RPMI8226 (cell line): ENCODE measurements at places on chromosomes 5 and 9.

DNA sequence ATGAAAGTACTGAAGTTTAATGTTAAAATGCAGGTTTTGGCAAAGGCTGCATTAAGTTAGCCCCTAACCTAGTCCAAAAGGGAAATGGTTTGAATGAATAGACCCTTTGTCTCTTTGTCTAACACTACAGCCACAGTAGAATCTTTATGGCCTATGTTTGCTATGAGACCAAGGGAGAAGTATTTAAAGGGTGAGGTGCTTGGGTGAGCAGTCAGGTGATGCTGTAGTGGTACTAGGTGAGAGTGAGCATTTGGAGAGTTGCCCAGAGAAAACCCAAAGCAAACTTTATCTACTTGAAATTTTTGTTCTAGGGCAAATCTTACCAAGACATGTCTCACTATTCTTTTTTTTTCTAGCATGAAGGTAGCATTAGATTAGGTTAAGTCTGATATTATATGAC, 1961.4 kb upstream of the WWC1 start:
- no peak for DNase-seq

DNA sequence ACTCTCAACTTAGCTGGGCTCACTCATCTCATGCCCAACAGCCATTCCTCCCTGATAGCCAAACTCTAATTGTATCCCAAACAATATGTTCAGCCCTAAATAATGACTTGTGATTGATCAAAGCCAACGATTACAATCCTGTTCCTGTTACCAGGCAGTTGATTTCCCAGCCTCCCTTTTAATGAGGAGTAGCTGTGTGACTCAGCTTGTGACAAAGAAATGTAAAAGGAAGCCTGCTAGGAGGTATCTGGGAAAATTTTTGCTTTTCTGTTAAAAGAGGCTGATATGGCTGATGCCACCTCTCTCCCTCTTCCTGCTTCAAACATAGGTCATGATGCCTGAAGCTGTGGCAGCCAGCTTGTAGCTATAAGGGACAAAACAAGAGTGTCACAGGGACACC, 19.6 kb upstream of the ENC1 start:
- DNase-seq, result no peak

DNA sequence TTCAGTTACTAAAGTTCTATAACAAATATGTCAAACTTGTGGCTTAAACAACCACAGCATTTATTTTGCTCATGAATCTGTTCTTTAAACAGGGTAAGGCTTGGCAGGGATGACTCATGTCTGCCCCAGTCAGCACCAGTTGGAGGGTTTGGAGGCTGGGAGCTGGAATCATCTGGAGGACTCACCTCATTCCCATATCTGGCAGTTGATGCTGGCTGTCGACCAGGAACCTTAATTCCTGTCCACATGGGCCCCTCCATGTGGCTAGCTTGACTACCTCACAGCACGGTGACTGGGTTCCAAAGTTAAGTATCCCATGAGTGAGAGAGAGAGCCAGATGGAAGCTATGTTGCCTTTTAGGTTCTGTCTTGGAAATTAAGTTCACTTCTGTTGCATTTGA, 13.8 kb upstream of the CCL28 start:
- no peak for DNase-seq

- no peak for DNase-seq
Observed at GRCh38 chr5:173333925-173334661, 5.9 kb upstream of the STC2 start.

DNA sequence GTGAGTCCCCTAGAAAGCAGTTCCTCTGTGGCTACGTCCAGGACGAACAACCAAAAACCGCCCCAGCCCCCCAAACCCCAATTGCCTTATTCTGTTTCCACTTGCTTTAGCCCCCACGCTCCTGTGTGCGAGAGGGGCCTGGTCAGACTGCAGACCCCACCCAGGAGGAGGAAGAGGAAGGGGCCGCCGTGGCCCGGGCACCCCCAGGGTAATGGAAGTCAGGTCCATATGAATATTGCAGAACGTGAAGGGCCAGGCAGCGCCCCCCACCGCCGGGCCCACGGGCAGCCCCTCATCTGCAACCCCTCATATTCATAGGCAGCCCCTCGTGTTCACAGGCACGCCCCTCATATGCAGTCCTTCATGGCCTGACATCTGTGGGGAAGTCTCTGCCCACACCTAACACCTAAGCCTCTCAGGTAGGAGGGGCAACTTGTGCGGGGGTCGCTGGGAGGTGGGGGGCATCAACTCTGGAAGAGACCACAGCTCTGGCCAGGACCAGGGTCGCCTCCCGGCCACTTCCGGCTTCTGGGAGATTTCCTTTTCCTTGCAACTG, 37.7 kb upstream of the PLEKHG4B start:
- no peak for DNase-seq

DNA sequence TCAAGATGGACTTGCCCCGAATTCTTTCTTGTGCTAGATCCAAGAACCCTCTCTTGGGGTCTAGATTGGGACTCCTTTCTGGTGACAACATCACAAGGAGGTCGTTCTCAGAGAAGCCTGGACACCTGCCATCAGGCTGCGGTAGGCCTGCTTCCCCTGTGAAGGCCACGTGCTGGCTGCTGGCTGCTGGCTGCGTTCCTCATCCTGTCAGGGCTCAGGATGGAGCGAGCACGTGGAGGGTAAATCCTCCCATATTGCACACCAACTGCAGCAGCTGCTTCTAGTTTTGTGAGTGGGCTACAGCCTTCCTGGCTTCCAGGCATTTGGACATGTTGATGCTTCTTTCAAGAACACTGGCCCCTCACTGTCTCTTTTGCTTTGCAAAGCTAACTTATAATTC, 95.6 kb downstream of the HSPA4 start:
- DNase-seq, result peak; percentile 53

- no peak for DNase-seq
Observed at GRCh38 chr9:112411626-112412027, 31.7 kb downstream of the HSDL2 start.

DNA sequence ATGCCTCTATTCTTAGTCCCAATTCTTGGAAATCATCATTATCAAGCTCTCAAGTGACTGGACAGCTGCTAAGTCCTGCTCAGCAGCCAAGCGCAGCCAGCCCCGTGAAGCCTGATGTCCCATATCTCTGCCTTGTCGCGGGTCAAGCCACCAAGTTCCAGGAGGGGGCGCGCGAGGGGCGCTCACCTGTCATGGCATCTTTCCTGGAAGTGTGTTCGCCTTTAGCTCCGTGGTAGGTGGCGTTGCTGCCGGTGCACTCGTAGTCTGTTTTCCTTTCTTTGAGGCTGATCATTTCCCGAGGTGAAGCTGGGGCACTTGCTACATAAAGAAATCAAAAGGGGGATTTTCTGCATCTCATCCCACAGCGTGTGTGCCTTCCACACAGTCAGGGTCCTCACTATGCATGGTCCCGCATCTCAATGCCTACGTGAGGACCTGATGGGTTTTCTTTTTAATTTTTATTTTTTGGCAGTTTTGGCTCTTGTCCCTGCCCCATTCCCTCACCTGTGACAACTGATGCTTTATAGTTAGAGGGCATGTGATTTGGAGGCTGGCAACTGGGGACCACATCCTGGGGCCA, 227.0 kb upstream of the DAP start:
- DNase-seq, result peak; percentile 60

DNA sequence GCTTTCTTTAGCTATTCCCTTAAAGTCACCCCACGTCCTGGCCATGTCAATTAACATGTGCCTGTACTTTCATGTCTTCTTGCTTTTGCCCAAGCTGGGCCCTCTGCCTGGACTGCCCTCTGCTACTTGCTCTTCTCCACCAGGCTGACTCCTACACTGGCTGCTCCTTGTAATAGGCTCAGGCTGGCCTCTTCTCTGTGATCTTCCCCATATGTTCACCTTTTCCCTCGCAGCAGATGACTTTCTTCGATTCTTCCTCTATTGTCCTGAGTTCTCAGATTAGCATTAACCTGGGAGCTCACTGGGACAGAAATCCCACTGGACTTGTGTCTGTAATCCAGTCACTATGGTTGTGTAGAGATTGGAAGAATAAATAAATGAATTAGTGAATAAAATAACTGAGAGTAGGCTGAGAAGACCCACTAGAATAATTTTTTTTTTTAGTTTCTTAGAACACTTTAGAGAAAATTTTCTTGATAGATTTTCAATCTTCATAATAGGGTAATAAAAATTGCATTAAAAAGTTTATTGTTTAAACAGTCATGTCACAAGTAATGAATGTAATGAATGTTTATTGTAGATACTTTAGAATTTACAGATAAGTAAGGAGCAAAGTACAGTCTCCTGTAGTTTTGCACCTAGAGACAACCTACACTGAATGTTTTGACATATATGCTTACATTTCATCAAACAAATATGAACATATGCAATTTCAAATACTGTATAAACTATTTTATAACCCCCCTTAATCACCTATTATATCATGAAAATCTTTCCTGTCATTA, 47.4 kb upstream of the TNFSF15 start:
- DNase-seq, result no peak

DNA sequence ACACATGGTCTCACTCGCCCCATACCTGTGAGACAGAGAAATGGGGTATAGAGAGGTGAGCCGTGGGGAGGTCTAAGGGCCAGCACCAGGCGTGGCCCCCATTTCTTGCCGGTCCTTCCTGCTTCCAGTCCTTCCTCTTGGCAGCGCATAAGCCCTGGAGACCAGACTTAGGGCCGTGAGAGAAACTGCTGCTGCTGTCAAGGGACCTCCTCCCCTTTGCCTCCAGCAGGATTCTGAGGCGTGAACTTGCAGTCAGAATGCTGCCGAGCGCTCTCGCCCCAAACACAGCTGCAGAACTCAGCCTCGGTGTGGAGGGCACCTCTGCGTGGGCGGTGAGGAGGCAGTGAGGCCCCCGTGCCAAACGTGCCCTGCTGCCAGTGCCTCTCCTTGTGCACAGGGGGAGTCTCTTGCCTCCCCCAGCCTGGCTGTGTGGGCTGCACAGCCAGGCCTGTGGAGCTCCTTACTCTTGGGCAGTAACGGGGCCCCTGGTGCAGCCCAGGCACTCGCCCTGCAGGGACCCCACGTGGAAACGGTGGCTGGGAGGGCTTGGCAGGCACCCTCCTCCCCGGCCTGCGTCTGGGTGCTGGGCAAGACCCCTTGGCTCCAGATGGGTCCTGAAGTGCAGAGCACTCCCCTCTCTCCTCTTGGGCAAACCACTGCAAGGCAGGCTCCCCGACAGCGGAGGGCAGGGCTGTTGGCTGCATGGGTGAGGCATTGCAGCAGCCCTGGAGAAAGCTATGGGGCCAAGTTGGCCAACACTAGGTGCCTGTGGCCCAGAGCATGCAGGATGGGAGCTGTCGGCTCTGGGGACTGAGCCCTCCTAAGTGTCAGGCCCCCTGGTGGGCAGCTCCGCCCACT, 85.4 kb downstream of the RXRA start:
- DNase-seq, result no peak

DNA sequence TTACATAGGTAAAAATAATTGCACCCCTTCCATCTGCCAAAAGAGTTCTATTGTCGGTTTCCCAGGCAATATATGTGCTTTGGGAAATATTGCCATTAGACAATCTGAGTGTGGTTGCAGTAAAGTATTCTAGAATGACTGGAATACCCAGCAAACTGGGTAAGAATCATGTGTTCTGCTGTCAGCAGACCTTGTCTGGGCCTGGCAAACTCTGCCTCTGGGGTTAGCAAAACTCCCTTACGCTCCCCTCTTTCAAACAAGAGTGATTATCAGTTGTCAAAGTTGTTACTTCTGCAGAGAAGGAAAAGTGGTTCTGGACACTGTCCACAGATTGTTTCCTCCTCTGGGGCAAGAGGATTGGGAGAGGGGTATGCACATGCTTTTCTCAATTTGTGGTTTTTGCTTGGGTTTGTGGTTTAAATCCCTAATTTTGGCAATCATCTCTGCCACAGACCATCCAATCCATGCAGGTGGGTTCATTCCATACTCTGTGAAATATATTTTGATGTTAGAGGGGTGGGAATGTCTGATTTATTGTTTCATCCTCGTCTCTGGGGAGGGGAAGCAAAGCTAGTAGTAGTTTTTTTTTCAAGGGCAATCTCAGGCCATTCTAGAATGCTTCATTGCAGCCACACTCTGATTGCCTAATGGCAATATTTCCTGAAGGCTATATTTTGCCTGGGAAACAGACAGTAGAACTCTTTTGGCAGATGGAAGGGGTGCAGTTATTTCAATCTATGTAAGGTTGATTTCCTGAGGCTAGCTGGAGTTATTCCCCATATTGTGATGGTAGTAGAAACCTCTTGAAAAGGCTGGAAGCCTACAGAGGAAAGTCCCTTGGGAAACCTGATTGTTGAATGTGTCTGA, 24.0 kb upstream of the TNFSF15 start:
- DNase-seq, result no peak

GRCh38 chr5:104569621-104570020, 1007.0 kb upstream of the NUDT12 start:
- DNase-seq, result no peak

DNA sequence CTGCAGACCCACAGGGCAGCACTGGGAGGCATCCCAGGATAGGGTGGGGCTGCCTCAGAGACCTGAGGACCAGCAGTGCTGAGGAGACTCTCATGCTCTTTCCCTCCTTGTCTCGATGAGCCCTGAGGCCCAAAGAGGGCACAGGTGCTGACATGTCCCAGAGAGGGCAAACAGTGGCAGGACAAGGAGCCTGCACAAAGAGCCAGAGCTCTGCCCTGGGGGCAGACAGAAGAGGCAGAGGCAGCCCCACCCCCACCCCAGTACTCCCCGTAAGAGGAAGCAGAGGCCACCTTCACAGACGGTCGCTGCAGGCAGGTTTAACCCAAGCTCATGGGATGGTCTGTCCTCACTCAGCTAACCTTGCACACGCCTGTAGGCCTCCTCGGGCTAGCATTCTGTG, 29.4 kb upstream of the TTLL11 start:
- no peak for DNase-seq

DNA sequence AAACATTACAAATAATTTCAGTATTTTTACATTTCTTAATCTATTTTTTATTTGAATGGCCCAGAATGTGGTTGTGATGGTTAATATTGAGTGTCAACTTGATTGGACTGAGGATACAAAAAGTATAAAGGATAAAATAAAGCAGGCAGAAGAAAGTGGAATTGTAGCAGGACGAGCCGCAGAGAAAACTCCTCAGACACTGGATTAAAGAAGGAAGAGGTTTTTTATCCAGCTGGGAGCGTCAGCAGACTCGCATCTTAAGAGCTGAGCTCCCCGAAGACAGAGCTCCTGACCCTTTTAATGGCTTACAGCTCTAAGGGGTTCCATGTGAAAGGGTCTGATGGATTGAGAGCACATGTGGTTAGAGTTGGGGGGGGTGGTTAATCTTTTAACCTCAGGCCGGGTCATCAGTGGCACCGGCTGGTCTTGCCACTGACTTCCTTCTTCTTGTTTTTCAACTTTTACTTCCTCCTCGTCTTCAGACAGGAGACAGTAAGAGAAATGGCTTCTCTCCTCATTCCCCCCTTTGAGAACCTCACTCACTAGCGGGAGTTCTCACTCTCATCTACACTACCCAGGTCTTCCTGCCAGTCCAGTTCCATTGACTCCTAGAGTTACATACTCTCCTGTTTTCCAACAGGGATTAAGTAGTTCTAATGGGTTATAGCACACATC, 80.0 kb downstream of the TMEM161B start:
- DNase-seq, result no peak
